ENCODE measurements at places on chromosomes 6 and 20.

GRCh38 chr20:59948212-59948611, 8.0 kb downstream of the FAM217B start:
- no peak for DNase-seq

- DNase-seq: no peak
Measured at GRCh38 chr20:35773154-35773751, 1.4 kb downstream of the PHF20 start.

GRCh38 chr6:108944071-108944470, 95.8 kb downstream of the ARMC2 start:
- no peak for DNase-seq

DNA sequence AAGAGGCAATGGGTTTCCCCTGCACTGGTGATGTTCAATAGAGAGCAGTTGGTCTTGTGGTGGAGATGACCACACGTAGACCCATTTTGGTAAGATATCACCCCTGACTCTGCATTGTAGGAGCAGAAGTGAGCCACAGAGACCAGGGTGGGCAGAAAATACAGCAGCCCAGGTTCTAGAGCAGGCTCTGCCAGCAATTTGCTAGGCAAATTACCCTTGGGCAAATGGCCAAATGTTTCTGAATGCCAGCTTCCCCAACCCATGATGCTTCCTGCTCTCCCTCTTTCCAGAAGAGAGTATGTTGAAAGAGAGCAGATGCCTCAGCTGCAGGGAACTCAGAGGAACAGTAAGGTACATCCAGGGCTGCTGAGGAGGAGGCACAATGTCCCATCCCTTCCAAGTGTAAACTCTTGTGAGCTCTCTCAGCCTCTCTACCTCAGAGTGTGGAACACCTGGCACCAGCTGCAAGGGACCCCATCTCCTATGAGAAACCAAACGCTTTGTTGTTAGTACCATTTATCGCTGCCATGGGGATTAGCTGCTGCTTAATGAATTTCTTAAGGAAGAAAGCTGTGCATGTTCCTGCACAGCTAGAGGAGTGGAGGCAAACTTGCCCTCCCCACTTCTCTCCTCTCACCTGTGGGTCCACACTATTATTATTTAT, 317.5 kb upstream of the MOCS1 start:
- no peak for DNase-seq

GRCh38 chr6:122400121-122400450, 634 bp downstream of the HSF2 start:
- DNase-seq: no peak

DNA sequence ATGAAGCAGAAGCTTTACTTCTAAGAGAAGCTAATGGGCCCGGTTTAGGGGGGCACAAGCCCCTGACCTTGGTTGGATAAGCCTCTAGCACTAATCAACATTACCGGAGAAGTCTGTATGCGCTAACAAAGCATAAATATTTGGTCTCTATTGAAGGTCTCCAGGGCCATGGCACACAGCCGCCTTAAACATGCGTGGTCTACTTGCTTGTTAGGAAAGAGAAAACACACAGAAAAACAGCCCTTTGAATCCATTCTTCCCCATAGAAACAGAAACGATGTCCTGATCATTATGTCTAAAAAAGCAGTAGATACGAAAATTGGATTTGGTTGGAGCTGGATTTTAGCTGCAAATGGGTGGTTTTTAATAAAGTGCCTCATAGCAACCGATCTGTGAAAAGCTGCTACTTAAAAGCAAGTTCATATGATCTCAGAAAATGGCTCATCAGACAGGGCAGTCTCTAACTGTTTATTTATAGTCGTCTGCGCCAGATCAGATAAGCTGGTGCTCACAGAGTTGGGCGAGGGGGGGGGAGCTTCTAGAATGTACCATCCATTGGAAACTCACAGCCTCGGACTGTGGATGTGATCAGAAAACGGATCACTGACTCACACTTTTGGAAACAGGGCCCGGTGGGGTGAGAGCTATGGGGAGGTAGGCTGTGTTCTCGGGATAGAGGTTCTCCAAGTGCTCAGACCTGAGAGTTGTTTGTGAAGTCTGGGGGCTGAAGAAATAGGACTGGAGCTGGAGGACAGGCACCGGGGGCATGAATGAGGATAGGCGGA, 35.3 kb upstream of the APCDD1L start:
- no peak for DNase-seq

GRCh38 chr6:7914311-7914710, 3.7 kb upstream of the TXNDC5 start:
- no peak for DNase-seq

GRCh38 chr6:164812706-164813105, 496.7 kb downstream of the C6orf118 start:
- DNase-seq: no peak

- DNase-seq: no peak
Measured at GRCh38 chr6:27250277-27251111, 3.0 kb downstream of the PRSS16 start.

DNA sequence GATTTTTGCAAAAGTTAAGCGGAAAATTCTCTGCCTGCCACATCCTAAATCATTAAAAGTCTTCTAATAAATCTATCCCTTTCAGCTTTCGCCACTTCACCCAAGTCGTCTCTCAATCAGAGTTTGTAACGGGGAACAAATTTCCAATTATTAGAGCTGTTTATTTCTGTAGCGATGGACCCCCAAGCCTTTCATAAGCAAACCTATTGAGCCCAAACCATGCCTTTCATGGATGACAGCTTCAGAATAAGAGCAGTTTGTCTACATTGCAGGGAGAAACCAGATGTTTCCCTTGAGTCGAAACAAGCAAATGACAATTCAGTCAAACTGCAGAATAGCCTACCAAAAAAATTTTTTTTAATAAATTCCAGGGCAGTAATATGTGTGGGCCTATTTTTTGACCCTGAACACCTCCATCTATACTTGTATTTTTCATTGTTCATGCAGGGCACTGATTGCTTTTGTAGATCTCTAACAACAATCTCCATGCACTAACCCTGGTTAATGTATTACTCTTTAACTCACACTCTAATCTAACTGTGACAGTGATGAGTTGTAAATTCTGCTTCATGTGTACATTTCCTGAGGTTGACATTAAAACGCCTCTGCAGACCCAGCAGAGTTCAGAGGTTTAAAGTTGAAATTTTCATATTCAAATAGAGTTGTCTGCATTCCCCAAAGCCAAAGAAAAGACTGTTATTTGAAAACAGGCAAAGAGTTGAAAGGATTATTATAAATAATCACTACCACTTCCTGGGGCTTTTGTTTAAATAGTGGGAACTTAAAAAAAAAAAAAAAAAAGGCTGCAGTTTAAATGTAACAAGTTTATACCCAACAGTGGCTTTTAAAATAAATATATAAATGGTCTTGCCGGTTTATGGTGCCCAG, 64.5 kb downstream of the ATP9A start:
- DNase-seq: no peak

DNA sequence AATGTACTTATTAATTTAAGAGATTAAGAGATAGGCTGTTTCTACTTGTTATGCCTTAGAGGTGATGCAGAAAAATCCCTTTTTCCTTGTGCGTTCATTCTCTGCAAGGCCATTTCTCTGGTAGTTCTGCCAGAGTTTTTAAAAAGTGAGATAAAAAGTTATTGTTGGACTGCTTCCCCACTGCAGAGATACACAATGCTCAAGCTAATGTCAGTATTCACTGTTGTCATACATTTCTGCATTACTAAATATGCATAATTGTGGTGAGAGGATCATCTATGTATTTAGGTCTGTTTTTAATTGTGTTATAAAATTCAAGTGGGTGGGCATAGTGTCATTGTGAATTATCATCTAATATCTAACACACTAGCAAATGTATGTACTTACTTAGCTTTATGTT, 600.4 kb downstream of the HTR1B start:
- DNase-seq: no peak

GRCh38 chr6:151240036-151240685, 394 bp downstream of the AKAP12 start:
- no peak for DNase-seq

DNA sequence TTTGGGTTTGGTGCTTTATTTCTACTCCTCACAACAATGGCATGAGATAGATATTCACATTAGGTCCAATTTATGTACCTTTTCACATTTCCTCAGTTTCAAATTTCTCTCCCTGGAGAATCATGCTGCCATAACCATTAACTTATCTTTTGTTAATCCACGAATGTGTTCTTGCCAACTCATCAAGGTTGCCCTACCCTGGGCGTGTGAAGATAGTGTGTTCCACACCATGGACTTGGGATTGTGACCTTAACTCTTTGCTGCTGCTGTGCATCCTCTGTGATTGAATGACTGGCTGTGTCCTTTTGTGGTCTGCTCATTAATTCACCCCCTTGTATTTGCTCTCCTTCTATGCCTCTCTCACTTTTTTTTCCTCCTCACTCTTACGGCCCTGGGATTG, 34.2 kb upstream of the SNRPB2 start:
- no peak for DNase-seq

GRCh38 chr20:3768342-3769130, 983 bp upstream of the ADISSP start:
- peak; percentile 66 for DNase-seq

DNA sequence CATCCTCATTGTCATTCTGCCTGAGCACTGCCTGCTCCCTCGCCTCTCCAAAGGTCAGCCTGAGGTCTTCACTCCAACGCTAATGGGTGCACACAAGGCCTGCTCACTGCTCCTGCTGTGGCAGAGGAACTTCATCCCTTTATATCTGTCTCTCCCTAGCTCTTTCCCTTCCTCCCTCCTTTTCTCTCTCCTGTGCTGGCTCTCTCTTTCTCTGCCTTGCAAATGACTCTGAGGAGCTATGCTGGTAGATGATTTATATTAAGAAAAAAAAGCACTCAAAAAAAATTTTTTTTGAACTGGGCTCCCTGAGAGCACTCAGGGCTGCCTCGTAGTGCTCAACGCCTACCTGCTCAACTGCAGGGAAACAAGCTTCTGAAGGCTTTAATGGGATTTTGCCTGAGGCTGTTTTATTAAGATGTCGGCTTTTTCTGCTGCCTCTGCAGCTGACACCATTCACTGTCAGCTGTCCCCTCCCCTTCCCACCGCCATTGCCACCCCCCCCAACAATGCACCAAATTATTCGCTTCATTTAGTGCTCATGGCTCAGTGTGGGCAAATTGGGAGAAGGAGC, 137.7 kb upstream of the DEFB112 start:
- no peak for DNase-seq

- no peak for DNase-seq
Measured at GRCh38 chr6:148109732-148110131, 232.9 kb upstream of the SASH1 start.

DNA sequence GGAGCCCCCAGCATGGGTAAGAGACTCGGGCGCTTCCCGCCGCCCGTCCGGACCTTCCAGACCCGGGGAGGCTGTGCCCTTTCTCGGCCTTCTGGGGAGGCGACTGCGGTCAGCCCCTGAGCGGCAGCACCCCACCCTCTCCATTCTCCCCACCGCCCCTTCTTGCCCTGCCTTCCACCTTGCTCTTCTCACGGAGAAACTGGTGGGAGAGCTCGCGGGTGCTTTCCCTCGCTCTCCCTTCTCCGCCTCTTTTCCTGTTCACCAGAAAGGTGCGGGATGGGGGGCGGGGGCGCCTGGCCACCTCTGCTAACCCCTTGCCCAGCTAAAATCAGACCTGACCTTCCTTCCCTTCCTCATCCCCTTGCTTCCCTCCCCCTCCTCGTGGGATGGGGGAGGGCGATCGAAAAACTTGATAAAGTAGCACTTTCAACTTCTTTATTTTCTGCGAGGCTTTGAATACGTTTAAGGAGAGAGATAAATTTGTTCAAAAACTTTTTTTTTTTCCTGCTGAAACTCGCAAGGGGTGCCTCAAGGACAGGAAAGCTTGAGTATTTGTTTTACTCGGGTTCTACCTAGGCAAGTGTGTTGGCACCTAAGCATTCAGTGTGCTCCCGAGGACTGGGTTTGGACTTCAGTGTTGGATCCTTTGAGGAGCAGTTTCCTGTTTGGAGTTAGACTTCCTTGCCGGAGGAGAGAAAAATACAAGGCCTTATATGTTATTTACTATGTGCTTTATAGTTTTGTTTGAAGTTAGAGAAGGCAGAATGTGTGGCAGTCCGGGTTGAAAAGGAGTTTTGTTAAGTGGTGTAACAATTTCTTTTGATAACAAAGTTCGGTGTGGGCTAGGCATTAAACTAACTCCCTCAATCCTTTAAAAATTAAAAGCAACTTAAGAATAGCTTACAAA, 897 bp downstream of the CD2AP start:
- peak; percentile 46 for DNase-seq

- no peak for DNase-seq
Measured at GRCh38 chr6:169469028-169469427, 215.4 kb upstream of the THBS2 start.
